ENCODE measurements at places on chromosomes 2 and 18. TPM values are rescaled to one million over a fixed set of nuclear protein-coding genes. Genes with fewer than 3 reads are reported as not detected.

The ZNF513 gene
- 6.1 TPM for polyA plus RNA-seq

The XPO1 gene
- polyA plus RNA-seq = 48.6 TPM

The PCBP1 gene
- 405 TPM for polyA plus RNA-seq

The ATOH8 gene
- polyA plus RNA-seq = 6.4 TPM

The AQP12A gene
- not detected for polyA plus RNA-seq

The DTYMK gene
- polyA plus RNA-seq = 11.1 TPM

The SERPINB13 gene
- polyA plus RNA-seq = 0.10 TPM

The MAPRE3 gene
- 73.0 TPM for polyA plus RNA-seq

The PJVK gene
- polyA plus RNA-seq = 3.2 TPM

The LIPG gene
- polyA plus RNA-seq = 1.2 TPM

The DTNA gene
- 14.8 TPM for polyA plus RNA-seq

The ALK gene
- polyA plus RNA-seq = 0.40 TPM

The SRD5A2 gene
- polyA plus RNA-seq = not detected

The CROCC2 gene
- polyA plus RNA-seq = 0.32 TPM
